ENCODE measurements at places on chromosomes 3 and 15. TPM values are rescaled to one million over a fixed set of nuclear protein-coding genes. Genes with fewer than 3 reads are reported as not detected.

GRCh38 chr3:41190509-41191284, 8.6 kb upstream of the CTNNB1 start:
- no peaks in the 10 kb centered on the region for H3K36me3 ChIP-seq
- DNase-seq, result no peak
- H3K4me1 ChIP-seq, result peaks cover 9% of the 10 kb centered on the region
- peaks cover 36% of the 10 kb centered on the region for H3K27me3 ChIP-seq
- no peak overlapping the region for H3K27ac ChIP-seq

DNA sequence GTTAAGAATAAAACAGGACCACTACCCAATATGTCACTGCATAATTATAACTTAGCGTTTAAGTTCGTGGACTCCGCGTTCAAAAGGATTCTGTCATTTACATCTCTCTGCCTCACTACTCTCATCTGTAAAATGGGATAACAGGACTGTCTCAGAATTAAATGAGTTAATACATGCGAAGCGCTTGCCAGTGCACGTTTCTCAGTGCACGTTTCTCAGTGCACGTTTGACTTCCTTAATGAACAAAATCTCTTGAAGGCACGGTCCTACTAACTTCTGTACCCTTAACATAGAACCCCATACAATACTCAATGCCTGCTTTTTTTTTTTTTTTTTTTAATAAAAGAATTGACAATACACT, 499 bp downstream of the RABL3 start:
- no peaks in the 10 kb centered on the region for H3K27me3 ChIP-seq
- H3K4me1 ChIP-seq, result peaks cover 24% of the 10 kb centered on the region
- no peak for DNase-seq
- peak overlapping the region; percentile 95 for H3K4me3 ChIP-seq
- H3K36me3 ChIP-seq, result peaks cover 24% of the 10 kb centered on the region
- peak overlapping the region; percentile 98 for H3K27ac ChIP-seq

The SPINT1 gene
- total RNA-seq, result 4.3 TPM

GRCh38 chr15:49438962-49439631, 16.1 kb downstream of the FGF7 start:
- H3K4me3 ChIP-seq, result no peak overlapping the region
- no peak overlapping the region for H3K27ac ChIP-seq
- H3K36me3 ChIP-seq, result no peaks in the 10 kb centered on the region
- H3K4me1 ChIP-seq, result no peaks in the 10 kb centered on the region

The IQCH gene
- total RNA-seq, result 2.2 TPM

The SLC24A5 gene
- total RNA-seq, result not detected

DNA sequence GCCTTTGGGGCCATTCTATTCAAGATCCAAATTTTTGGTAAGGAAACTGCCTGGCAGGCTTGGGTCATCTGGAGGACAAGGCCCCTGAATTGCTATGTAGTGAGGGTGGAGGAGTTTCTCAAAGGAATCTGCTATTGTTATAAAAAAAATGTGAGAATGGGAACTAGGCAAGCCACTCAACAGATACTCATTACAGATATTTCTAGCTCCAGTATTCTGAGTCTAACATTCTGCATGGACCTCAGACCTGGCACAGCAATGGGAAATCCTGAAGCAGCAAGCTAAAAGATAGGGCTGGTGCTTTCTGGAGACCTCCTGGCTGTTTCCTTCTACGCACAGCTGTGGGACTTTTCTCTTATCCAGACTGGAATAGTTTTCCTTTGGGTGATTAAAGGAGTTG, 430.7 kb upstream of the RBMS3 start:
- no peak overlapping the region for H3K4me3 ChIP-seq
- H3K27me3 ChIP-seq, result peaks cover 2% of the 10 kb centered on the region
- no peak overlapping the region for H3K27ac ChIP-seq

GRCh38 chr3:117407317-117407716, 697.7 kb downstream of the TUSC7 start:
- no peak for DNase-seq
- H3K27ac ChIP-seq, result no peak overlapping the region
- no peaks in the 10 kb centered on the region for H3K36me3 ChIP-seq

The HEXA gene
- 80.9 TPM for total RNA-seq

- H3K4me1 ChIP-seq, result no peaks in the 10 kb centered on the region
- peak; percentile 14 for DNase-seq
- H3K27ac ChIP-seq, result no peak overlapping the region
- H3K36me3 ChIP-seq, result no peaks in the 10 kb centered on the region
- H3K4me3 ChIP-seq, result no peak overlapping the region
Observed at GRCh38 chr15:101023501-101024072, 104.4 kb downstream of the LRRK1 start.

- peaks cover 34% of the 10 kb centered on the region for H3K4me1 ChIP-seq
- DNase-seq, result no peak
- H3K27me3 ChIP-seq, result peaks cover 3% of the 10 kb centered on the region
- H3K36me3 ChIP-seq, result no peaks in the 10 kb centered on the region
- H3K27ac ChIP-seq, result no peak overlapping the region
Observed at GRCh38 chr3:23758253-23758838, 47.4 kb upstream of the UBE2E1 start.

The PARP15 gene
- 36.6 TPM for total RNA-seq

- H3K4me3 ChIP-seq, result no peak overlapping the region
- no peak for DNase-seq
- no peak overlapping the region for H3K27ac ChIP-seq
- H3K4me1 ChIP-seq, result no peaks in the 10 kb centered on the region
- H3K36me3 ChIP-seq, result no peaks in the 10 kb centered on the region
Observed at GRCh38 chr15:98113327-98113726, 152.8 kb downstream of the ARRDC4 start.

The SENP8 gene
- total RNA-seq, result 1.6 TPM

The C3orf20 gene
- total RNA-seq, result 0.10 TPM

The TMIE gene
- total RNA-seq, result not detected

The PARL gene
- total RNA-seq, result 49.3 TPM

The CYP1A1 gene
- total RNA-seq, result 4.7 TPM

DNA sequence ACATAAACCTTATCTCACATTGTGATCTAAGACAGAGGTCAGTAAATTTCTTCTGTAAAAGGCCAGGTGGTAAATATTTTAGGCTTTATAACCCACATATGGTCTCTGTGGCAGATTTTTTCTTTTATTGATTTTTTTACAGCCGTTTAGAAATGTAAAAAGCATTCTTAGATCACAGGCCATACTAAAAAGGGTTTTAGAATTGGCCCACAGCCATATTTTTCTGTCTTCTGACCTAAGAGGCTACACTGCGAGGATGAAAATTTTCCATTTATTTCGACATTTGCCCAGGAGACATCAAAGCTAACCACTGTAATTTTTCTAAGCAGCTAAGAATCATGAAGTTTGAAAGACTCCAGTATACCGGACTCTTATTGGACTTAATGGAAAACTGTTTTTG, 377.2 kb upstream of the SGO1 start:
- DNase-seq, result no peak
- H3K4me1 ChIP-seq, result no peaks in the 10 kb centered on the region
- H3K4me3 ChIP-seq, result no peak overlapping the region
- H3K27me3 ChIP-seq, result no peaks in the 10 kb centered on the region

The SLC28A2 gene
- not detected for total RNA-seq

- H3K4me3 ChIP-seq, result no peak overlapping the region
- no peaks in the 10 kb centered on the region for H3K27me3 ChIP-seq
- H3K4me1 ChIP-seq, result peaks cover 24% of the 10 kb centered on the region
- DNase-seq, result no peak
Observed at GRCh38 chr3:184368116-184368515, 6.6 kb downstream of the POLR2H start.

GRCh38 chr3:52047295-52047960, 8.9 kb downstream of the DUSP7 start:
- no peak overlapping the region for H3K27ac ChIP-seq
- H3K27me3 ChIP-seq, result no peaks in the 10 kb centered on the region
- no peak overlapping the region for H3K4me3 ChIP-seq

The GNAI2 gene
- 515 TPM for total RNA-seq

- H3K27me3 ChIP-seq, result no peaks in the 10 kb centered on the region
- no peak for DNase-seq
- no peak overlapping the region for H3K4me3 ChIP-seq
- H3K27ac ChIP-seq, result no peak overlapping the region
- no peaks in the 10 kb centered on the region for H3K4me1 ChIP-seq
- no peaks in the 10 kb centered on the region for H3K36me3 ChIP-seq
Observed at GRCh38 chr3:5784690-5785089, 597.2 kb downstream of the EDEM1 start.

The DCP1A gene
- 27.2 TPM for total RNA-seq

The TIGIT gene
- 17.3 TPM for total RNA-seq

DNA sequence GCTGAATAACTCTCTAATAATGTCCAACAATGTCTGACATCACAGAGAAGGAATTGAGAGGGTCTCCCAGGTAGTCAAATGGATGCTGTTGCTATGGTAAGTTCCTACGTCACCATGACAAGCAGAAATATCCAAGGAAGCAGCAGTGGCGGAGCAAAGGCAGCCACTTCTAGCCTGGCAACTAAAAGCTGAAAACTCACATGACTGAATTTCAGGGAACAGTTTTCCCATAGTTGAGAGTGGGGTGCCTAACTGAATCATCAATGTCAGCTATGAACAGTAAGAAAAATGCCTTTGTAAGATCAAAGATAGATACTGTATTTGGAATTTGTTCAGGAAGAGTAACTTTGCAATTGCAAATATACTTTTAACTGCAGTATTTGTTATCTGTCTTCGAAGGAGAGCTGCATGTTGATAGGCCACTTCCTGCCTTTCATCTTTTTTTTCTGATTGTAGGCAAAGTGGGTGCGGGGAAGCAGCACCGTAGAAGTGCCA, 161.7 kb downstream of the BBX start:
- no peak for DNase-seq
- H3K27me3 ChIP-seq, result no peaks in the 10 kb centered on the region
- H3K27ac ChIP-seq, result no peak overlapping the region
- H3K4me1 ChIP-seq, result peaks cover 22% of the 10 kb centered on the region
- no peaks in the 10 kb centered on the region for H3K36me3 ChIP-seq

- no peaks in the 10 kb centered on the region for H3K4me1 ChIP-seq
- H3K27me3 ChIP-seq, result peaks cover 4% of the 10 kb centered on the region
- no peak for DNase-seq
- no peak overlapping the region for H3K4me3 ChIP-seq
Observed at GRCh38 chr3:133162265-133162664, 124.1 kb downstream of the TMEM108 start.

GRCh38 chr15:101479342-101479845, 10.1 kb downstream of the PCSK6 start:
- no peaks in the 10 kb centered on the region for H3K36me3 ChIP-seq
- H3K27me3 ChIP-seq, result peaks cover 7% of the 10 kb centered on the region
- H3K4me3 ChIP-seq, result no peak overlapping the region
- no peak for DNase-seq
- no peak overlapping the region for H3K27ac ChIP-seq
- no peaks in the 10 kb centered on the region for H3K4me1 ChIP-seq

GRCh38 chr3:35968043-35968622, 328.8 kb downstream of the ARPP21 start:
- H3K4me1 ChIP-seq, result peaks cover 2% of the 10 kb centered on the region
- DNase-seq, result no peak
- H3K27ac ChIP-seq, result no peak overlapping the region
- H3K27me3 ChIP-seq, result peaks cover 2% of the 10 kb centered on the region
- H3K4me3 ChIP-seq, result no peak overlapping the region

The TRIM71 gene
- total RNA-seq, result not detected

The STRIT1 gene
- not detected for total RNA-seq

The SH2D7 gene
- 0.31 TPM for total RNA-seq

- peaks cover 5% of the 10 kb centered on the region for H3K27me3 ChIP-seq
- no peak overlapping the region for H3K4me3 ChIP-seq
- no peak overlapping the region for H3K27ac ChIP-seq
Observed at GRCh38 chr15:66714543-66714981, 12.5 kb downstream of the SMAD6 start.

The RETNLB gene
- not detected for total RNA-seq

DNA sequence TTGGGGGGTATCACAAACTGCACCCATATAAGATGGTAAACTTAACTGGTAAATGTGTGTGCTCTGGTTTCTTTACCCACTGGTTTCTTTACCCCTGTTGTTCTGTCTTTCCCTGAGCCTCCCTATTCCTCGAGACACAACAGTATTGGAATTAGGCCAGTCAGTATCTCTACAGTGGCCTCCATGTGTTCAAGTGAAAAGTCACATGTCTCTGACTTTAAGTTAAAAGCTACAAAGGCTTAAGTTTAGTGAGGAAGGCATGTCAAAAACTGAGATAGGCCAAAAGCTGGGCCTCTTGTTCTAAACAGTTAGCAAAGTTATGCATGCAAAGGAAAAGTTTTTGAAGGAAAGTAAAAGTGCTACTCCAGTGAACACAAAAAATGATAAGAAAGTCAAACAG, 513.3 kb downstream of the ROBO2 start:
- DNase-seq, result no peak
- no peaks in the 10 kb centered on the region for H3K36me3 ChIP-seq
- no peak overlapping the region for H3K27ac ChIP-seq
- H3K4me1 ChIP-seq, result no peaks in the 10 kb centered on the region
- no peak overlapping the region for H3K4me3 ChIP-seq

The HDGFL3 gene
- 76.8 TPM for total RNA-seq

GRCh38 chr3:64388886-64389285, 163.6 kb upstream of the PRICKLE2 start:
- no peak for DNase-seq
- no peak overlapping the region for H3K4me3 ChIP-seq
- H3K27ac ChIP-seq, result no peak overlapping the region
- no peaks in the 10 kb centered on the region for H3K36me3 ChIP-seq
- peaks cover 3% of the 10 kb centered on the region for H3K27me3 ChIP-seq

GRCh38 chr3:126259411-126260391, 79.3 kb upstream of the ALDH1L1 start:
- peaks cover 6% of the 10 kb centered on the region for H3K4me1 ChIP-seq
- no peak for DNase-seq
- no peak overlapping the region for H3K4me3 ChIP-seq
- no peaks in the 10 kb centered on the region for H3K36me3 ChIP-seq
- no peaks in the 10 kb centered on the region for H3K27me3 ChIP-seq

- peaks cover 11% of the 10 kb centered on the region for H3K27me3 ChIP-seq
- H3K4me1 ChIP-seq, result no peaks in the 10 kb centered on the region
- H3K27ac ChIP-seq, result no peak overlapping the region
- H3K4me3 ChIP-seq, result no peak overlapping the region
- no peak for DNase-seq
Observed at GRCh38 chr3:9311228-9311627, 51.6 kb upstream of the THUMPD3 start.

GRCh38 chr3:72728958-72729467, 119.2 kb downstream of the SHQ1 start:
- H3K4me3 ChIP-seq, result no peak overlapping the region
- H3K27ac ChIP-seq, result no peak overlapping the region
- peaks cover 2% of the 10 kb centered on the region for H3K36me3 ChIP-seq
- no peak for DNase-seq

DNA sequence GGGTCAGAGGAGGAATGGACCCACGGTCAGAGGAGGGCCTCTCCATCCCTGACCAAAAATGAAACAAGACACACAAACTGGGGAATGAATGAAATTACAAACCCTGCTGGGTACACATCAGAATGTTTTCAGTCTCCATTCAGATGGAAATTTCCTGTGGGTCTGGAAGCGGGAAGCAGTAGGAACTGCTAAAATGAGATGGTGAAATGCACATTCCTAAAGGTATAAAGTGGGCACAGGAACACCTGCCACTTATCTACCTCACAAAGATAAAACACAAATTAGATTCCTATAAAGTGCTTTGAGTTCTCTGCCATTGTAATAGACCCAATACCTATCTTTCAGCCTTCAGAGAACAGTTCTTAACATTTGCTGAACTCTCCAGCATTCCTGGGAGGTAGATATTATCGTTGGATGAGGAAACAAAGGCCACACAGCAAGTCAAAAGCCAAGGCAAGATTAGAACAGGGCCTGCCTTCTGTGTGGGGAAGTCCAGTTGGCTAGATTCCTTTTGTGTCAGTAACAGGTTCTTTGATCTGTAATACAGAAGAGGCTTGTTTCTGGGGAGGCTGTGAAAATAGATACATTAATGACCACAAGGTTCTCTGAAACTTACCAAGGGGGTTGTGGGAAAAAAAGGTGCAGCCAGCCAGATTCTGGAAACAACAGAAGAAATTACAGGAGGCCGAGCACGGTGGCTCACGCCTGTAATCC, 98.4 kb downstream of the IGF2BP2 start:
- H3K4me3 ChIP-seq, result no peak overlapping the region
- no peak for DNase-seq
- no peaks in the 10 kb centered on the region for H3K36me3 ChIP-seq

The TRH gene
- total RNA-seq, result not detected
